ENCODE measurements at places on chromosomes 5 and 9.

DNA sequence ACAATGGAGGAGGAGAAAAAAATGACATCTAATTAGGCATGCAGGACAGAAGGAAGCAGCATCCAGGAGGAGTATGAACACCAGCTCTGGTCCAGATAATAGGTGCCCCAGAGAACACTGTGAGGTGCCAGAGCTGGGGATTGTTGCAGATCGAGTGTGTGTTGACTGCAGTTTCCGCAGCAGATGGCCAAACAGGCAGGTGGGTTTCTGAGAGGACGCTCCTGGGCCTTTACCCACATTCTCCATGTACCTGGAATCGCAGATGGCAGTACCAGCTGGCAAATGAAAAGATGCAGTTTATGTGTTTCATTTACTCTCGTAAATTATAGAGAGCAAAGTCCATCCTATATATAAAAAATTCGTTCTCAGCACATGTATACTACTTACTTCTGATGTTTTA, 182.2 kb upstream of the ISL1 start:
- DNase-seq: no peak

DNA sequence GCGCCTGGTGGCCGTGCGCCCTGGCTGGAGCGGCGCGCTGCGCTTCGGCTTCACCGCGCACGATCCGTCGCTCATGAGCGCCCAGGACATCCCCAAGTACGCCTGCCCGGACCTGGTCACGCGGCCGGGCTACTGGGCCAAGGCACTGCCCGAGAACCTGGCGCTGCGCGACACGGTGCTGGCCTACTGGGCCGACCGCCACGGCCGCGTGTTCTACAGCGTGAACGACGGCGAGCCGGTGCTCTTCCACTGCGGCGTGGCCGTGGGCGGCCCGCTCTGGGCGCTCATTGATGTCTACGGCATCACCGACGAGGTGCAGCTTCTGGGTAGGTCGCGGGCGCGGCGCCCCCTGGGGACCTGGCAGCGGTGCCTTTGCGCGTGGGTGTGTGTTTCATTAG, 28.9 kb downstream of the NEURL1B start:
- no peak for DNase-seq

GRCh38 chr5:10699987-10700386, 61.0 kb downstream of the DAP start:
- no peak for DNase-seq

DNA sequence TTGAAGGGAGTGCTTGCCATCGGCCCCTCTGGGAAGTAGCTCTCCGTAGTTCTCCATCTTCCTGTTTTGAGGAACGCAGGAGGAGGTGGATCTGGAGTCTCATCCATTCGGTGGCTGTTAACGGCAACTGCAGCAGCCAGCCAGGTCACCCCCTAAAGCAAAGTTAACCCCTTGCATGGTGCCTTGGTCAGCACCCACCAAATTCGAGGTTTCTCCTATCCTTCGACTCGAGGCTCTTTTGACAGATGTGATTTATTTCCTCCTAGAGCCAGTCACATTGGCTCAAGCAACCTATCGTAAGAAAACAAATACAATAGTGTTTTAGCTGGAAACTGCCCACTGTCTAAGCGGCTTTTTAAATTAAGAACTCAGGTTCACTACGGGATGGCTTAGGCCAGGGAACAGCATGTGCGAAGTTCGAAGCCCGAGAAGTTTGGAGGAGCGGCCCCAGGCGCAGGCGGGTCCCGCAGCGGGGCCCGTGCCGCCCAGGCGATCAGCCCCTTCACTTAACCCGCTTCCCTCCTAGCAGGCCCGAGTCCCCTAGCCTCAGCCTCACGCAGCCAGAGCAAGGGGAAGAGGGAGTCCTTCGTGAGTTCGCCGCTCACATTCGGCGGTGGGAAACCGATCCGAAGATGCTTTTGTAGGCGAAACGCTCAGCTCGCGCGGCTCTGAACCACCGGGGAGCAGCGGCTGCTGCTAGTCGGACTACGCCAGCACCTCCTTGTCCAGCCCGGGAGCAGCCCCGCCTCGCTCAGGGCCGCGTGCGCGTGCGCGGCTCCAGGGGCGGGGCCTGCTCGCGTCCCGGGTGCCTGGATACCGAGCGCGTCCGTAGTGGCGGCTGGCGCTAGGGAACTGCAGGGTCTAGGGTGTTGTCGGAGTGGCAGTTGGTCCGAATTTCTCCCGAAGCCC, at the start of gene ROPN1L:
Gene ROPN1L (plus strand): TSS at position 797 of the 909 bp plus-strand sequence. CDS start 289 bp downstream, outside the sequence.
- peak; percentile 45 for DNase-seq

DNA sequence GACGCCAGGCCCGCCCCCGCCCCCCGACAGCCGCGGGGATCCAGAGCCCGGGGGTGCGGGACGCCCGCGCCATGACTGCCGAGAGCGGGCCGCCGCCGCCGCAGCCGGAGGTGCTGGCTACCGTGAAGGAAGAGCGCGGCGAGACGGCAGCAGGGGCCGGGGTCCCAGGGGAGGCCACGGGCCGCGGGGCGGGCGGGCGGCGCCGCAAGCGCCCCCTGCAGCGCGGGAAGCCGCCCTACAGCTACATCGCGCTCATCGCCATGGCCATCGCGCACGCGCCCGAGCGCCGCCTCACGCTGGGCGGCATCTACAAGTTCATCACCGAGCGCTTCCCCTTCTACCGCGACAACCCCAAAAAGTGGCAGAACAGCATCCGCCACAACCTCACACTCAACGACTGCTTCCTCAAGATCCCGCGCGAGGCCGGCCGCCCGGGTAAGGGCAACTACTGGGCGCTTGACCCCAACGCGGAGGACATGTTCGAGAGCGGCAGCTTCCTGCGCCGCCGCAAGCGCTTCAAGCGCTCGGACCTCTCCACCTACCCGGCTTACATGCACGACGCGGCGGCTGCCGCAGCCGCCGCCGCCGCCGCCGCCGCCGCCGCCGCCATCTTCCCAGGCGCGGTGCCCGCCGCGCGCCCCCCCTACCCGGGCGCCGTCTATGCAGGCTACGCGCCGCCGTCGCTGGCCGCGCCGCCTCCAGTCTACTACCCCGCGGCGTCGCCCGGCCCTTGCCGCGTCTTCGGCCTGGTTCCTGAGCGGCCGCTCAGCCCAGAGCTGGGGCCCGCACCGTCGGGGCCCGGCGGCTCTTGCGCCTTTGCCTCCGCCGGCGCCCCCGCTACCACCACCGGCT, 1.0 kb downstream of the FOXE1 start:
- no peak for DNase-seq

DNA sequence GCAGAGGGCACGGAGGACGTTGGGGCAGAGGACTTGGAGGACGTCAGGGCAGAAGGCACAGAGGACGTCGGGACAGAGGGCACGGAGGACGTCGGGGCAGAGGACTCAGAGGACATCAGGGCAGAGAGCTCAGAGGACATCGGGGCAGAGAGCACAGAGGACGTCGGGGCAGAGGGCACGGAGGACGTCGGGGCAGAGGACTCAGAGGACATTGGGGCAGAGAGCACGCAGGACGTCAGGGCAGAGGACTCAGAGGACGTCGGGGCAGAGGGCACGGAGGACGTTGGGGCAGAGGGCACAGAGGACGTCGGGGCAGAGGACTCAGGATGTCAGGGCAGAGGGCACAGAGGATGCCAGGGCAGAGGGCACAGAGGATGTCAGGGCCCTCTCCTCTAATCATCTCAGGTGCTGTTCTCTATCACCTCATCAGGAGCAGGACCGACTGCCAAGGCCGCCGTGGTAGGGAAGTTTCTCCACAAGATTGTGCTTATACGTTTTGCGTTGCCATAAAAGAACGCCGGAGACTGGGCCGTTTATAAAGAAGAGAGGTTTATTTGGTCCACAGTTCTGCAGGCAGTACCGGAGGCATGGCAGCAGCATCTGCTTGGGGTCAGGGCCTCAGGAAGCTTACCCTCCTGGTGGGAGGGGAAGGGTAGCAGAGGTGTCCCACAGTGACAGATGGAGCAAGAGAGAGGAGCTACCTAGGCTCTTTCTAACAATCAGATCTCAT, 29.4 kb upstream of the ADAMTS2 start:
- no peak for DNase-seq

- no peak for DNase-seq
These were observed 233.7 kb upstream of the TARS1 start for GRCh38 chr5:33206962-33207506.

DNA sequence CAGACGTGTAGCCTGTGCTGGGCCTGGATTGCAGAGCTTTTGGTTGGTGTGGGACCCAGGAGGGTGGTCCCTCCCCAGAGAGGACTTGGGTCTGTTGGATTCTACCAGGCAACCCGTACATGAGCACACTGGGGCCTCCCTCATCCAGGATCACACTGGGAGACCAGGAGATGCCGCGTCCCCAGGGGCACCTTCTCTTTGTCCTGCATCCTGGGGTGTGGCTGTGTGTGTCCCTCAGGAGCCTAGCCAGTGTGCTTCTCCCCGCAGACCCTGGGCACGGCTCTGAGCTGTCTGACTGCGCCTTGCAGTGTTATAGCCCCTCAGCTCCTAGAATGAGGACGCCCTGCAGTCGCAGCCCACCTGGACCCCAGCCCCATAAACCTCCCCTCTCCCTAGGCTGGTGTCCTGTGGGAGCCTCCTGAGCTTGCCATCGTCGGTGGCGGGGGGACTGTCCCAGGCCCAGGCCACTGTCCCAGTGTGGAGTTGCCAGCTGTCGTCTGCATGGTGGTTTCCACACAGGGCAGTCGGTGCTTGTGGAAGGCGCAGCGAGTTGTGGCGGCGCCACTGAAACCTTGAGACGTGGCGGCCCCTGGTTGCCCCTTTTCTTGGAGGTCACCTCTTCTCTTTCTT, 27.6 kb downstream of the CEP72 start:
- no peak for DNase-seq

Data from NCI-H187 treated with DMSO at 0.1 percent for 48 hours (cell line).